ENCODE measurements at places on chromosomes 6 and 20.
A peak's percentile ranks its signal among the peaks of the same experiment; 100 is the strongest.

DNA sequence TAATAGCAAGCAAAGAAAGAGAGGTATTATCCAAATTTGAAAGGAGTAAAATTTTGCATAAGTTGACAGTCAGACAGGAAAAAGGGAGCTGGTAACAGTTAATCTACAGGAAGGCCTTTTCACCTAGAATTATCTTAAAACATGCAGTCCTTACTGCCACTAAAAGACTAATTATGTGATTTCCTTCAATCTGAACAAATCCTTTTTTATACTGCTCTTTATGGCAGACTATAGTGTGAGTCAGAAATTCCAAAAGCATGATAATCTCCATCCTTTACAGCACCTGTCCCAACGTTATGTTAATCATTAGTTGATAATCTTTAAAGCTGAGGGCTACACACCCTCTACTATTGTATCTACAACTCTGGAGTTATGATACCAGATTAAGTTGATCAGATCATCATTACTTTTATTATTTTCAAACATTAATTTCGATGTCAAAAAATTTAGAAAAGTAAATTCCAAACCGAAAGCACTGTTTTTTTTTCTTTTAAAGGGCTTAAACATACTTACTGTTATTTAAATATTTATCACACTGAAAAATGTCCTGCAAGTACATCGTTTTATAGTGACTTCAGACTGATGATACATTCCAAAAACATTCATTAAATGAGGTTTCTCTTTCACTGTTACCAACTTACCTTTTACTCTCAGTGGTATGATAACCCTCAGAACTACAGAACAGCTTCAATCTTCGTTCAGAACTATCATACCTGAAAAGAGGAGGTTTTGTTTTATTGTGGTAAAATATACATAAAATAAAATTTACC is 33.2 kb upstream of the AKAP7 start:
- DNase-seq, result no peak

DNA sequence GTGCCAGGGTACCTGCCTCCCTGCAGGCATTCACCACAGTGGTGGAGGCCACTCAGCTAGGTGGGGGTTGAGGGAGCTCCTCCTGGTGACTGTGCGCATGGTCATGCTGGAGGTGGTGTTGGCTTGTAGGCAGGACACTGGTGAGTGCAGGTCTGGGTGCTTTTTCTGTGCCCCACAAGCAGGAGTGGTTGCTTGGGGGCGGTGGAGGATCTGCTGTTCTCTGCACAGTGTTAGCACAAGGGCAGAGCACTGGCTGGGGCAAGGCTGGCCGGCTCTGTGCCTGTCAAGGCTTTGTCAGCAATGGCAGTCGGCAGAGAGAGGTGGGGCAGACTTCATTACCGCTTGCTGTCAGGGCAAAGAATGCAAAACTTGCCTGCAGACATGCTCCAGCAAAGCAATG is 632.1 kb upstream of the ID4 start:
- no peak for DNase-seq

GRCh38 chr6:56516003-56516402 is 126.7 kb downstream of the DST start:
- DNase-seq, result no peak

- no peak for DNase-seq
These were observed 18.7 kb upstream of the CTAGE9 start for GRCh38 chr6:131729550-131729949.

- no peak for DNase-seq
These were observed 109.2 kb downstream of the BMP7 start for GRCh38 chr20:57157106-57157691.

- no peak for DNase-seq
These were observed 13.6 kb downstream of the SESN1 start for GRCh38 chr6:109081026-109081425.

DNA sequence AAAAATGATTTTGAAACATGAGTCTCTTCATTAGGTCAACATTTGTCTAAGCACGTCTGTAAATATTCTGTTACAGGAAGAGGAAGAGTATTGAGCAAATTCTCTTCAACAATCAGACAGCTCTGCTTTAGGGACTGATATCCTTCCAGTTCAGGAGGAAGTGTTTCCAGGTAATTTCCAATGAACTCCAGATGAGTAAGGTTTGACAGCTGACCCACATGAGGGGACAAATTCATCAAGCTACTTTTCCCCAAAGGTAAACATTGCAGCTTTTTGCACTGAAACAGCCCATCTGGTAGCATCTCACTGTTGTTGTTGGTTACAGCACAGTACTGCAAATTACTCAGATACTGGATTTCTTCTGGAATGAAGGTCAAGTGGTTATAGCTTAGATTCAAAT is 18.1 kb downstream of the ENPP1 start:
- DNase-seq, result no peak

- DNase-seq, result no peak
These were observed 21.5 kb downstream of the LAMA4 start for GRCh38 chr6:112232845-112233256.

- peak; percentile 25 for DNase-seq
These were observed 11.5 kb upstream of the MEP1A start for GRCh38 chr6:46781478-46782378.

DNA sequence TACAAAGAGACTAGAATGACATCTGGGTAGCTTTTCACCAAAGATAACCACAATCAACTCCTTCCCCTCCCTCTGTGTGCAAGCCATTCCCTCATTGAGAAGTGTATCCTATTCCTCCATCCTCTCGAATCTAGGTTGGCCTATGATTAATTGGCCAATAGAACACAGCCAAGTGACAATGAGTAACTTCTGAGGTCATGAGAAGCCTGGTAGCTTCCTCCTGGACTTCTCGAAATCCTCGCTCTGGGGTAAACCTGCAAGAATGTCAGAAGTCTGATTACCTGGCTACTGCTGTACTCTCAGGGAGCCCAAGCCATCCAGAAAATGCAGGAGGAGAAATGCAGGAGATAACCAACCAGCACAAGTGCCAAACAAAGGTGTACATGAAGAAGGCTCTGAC is 13.1 kb downstream of the ARHGAP18 start:
- no peak for DNase-seq

DNA sequence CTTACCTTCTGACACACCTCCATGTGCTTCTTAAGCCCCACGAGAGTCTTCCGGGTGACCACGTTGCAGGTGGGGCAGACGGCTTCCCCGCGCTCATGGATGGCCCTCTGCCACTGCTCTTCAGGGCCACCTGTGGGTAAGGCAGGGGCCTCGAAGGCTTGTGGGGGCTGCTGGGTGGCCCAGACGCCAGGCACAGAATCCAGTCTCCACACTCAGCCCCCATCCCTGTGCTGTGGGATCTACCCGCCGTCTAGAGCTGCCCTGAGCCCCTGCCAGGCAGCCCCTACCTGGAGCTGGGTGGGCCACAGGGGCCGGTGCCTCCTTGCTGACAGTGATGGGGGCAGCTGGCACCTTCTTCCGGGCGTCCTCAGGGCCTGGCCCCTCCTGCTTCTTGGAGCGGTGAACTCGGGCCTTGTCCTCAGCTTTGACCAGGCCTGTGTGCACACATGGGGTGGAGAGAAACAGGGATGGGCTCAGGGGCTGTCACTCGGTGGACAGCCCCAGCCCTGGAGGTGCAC is 5.9 kb downstream of the ZNF512B start:
- DNase-seq, result no peak

DNA sequence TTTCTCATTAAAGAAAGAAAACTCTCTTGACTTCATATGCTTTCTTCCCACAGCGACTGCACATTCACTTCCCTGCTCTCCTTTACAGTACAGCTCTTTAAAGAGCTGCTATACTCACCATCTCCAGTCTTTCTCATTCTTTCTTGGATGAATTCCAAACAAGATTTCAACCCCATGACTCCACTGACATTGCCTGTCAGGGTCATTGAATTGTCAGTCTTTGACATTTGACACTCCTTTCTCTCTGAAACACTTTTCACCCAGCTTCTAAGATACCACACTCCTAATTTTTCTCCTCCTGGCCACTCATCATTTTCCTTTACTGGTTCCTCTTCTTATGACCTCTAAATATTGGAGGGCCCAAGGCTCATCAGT is 811 bp upstream of the ARMH2 start:
- no peak for DNase-seq

GRCh38 chr6:45946352-45946751 is 69.3 kb downstream of the CLIC5 start:
- no peak for DNase-seq

GRCh38 chr6:3650959-3651697 is 100.4 kb downstream of the PXDC1 start:
- no peak for DNase-seq

- DNase-seq, result no peak
These were observed 3.5 kb upstream of the MAPK13 start for GRCh38 chr6:36126553-36127458.

- no peak for DNase-seq
These were observed 87.8 kb downstream of the CDH26 start for GRCh38 chr20:60046011-60046413.

DNA sequence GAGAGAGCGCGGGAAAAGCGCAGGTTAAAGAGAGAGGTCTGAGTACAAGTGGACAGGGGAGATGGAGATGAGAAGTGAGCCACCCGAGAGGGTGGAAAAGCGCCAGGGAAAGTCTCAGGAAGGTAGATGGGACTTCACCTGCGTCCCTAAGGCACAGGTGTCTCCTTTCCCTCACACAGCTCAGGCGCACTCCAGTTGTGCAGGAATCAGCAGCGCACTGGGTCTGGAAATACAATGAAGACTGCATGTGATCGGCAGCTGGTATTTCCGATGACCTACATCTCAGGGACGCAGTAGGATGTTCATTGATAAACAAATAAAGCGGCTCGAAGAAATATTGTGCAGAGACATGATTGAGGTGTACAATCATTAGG is 432 bp upstream of the KHDRBS2 start:
- DNase-seq, result no peak

DNA sequence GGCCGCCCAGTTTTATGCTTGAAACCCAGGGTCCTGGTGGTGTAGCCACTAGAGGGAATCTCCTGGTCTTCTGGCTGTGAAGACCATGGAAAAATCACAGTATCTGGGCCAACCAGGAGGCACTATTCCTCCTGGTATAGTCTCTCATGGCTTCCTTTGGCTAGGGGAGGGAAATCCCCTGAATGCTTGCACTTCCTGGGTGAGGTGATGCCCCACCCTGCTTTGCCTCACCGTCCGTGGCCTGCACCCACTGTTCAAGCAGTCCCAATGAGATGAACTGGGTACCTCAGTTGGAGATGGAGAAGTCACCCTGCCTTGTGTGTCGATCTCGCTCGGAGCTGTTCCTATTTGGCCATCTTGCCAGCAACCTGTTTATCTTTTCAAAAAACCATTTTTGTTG is 10.1 kb upstream of the ZNF337 start:
- DNase-seq, result no peak

- DNase-seq, result no peak
These were observed 31.5 kb upstream of the ADTRP start for GRCh38 chr6:11810039-11810541.

- DNase-seq, result no peak
These were observed 21.5 kb downstream of the TM9SF4 start for GRCh38 chr20:32130965-32131364.

DNA sequence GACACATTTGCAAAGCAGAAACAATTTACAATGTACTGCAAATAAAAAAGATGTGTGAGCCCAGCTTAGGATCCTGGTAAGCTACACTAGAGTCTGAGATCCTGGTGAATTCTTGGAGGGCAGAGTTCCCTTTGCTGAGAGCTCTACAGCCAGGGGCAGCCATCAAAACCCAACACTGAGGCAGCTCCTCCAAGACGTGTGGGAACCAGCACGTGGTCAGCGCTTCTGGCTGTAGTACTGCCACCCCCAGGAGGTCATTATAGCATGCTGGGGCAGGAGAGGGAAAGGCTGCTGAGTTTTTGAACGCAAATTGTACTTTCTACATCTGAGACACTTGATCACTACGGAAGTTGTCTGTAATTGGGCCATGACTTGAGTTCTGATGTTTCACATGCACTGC is 131.5 kb downstream of the INSM1 start:
- DNase-seq, result no peak

DNA sequence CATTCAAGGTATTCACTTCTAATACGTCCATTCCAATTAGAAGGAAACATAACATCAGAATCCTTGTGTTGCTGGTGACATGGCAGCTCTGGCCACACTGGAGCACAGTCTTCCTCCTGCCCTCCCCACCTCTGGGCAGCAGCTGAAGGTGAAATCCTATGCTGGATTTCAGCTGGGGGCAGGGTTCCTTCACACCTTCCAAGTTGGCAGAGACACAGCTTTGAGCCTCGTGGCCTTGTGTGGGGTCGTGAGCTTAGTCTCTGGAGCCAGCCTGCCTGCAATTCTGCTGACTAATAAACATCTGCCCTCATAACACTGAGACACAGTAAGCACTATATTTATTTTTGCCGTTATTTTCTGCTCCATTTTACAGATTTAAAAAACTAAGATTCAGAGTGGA is 218.9 kb upstream of the RIN2 start:
- DNase-seq, result no peak

DNA sequence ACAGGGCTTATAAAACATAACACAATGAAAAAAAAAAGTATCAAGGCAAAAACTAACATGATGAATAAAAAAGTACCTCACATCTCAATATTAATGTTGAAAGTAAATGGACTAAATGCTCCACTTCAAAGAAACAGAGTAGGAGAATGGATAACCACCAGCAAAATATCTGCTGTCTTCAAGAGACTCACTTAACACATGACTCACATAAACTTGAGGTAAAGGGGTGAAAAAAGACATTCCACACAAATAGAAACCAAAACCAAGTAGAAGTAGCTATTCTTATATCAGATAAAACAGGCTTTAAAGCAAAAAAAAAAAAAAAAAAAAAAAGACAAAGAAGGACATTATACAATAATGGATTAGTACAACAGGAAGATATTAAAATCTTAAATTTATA is 86.9 kb downstream of the TBC1D32 start:
- DNase-seq, result no peak

DNA sequence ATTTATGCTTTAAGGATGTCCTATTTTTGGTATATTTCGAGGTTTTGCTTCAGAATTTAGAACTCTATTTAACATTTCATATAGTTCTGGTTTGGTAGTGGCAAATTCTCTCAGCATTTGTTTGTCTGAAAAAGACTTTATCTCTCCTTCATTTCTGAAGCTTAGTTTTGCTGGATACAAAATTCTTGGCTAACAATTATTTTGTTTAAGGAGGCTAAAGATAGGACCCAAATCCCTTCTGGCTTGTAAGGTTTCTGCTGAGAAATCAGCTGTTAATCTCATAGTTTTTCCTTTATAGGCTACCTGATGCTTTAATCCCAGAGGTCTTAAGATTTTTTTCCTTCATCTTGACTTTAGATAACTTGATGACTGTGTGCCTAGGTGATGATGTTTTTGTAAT is 162.7 kb upstream of the B3GAT2 start:
- DNase-seq, result no peak

DNA sequence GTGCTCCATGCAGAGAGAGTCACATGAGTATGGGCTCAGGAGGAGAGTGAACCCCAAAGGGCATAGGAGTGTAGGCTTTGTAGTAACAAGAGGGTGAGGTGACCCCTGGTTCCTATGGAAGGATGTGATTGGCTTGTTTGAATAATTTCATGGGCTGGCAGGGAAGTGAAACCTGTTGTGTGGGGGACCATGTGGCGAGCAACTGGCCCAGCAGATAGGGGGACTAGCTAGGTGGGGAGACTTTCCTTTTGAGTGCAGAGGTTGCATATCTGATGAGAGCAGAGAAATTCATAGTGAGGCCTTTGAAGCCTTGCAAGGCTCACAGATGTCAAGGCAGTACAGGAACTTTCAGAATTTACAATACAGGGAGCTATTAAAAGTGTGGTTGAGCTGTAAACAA is 247.9 kb upstream of the SLC35B3 start:
- no peak for DNase-seq

- DNase-seq, result no peak
These were observed 4.6 kb upstream of the HIVEP1 start for GRCh38 chr6:12007473-12007872.
